NCI-H2081 treated with DMSO at 0.1 percent for 48 hours (cell line): ENCODE measurements at places on chromosomes 3 and 15.

DNA sequence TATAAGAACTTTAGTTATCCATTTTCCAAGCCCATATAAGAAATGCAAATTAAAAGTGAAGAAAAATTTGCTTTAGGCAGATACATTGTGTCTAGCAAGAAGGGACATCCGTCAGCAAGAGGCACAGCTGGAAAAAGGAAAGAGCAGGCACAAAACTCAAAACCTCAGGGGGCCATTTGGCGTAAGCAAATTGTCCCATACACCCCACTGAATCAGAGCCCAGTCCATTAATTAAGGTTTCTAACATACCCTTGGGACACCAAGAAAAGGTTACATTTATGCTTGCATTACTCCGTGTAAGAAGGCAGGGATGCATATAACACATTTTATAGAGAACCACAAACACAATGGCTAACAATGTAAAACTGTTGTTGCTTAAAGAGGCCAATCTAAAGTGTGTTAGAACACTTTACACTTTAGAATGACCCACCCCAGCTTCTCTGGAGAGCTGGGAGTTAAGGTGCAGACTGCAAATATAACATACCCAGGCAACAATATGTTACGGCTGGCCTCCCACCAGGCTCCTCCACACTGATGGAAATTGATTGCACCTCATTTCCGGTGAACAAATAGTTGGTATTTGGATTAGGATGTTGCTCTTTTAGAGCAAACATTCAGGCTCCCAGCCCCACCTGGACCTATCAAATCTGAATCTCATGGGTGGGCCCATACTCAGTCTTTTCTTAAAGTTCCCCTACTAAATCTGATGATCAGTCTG is 23.2 kb downstream of the SEMA5B start:
- DNase-seq = peak; percentile 38

- no peak for DNase-seq
These were observed 19.5 kb downstream of the SECISBP2L start for GRCh38 chr15:49026700-49027099.

GRCh38 chr15:74742422-74742821 is 6.2 kb upstream of the CYP1A2 start:
- no peak for DNase-seq

GRCh38 chr3:156460206-156460611 is 94.7 kb downstream of the SSR3 start:
- no peak for DNase-seq
